ENCODE measurements at places on chromosomes 2 and 18.

DNA sequence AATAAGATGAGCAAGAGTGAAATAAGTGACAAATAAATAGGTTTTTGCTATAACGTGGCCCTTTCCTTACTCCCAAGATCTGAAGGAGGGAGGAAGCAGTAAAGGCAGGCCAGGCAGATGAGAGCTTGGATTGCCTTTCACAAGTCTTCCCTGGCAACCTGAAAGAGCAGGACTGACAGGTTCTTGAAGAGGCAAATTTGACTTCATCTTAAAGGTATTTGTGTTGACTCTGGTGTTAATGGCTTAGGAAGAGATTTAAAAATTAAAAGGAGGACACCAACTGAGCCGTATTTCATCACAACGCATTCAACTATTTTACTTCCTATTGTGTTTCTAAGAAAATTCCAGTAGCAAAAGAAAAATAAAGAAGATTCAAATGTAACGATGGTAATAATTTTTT is 3.2 kb downstream of the STRN start:
- no peak for DNase-seq

DNA sequence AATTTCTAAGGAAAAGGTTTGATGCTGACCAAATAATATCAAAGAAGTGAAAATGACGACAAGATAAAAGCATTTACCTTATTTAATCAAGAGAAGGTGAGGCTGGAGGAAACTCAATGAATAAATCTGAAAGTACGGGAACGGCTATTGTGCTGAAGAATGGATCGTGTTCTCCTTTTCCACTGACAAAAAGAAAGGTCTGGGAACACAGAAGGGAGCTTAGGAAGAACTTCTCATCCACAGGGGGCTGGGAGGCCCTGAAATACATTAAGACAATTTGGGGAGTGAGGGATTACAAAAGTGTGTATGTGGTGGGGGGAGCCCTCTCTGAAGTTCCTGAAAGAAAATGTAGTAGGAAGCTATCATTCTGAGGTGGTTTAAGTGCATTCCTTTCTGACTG is 582.3 kb downstream of the SLC4A3 start:
- no peak for DNase-seq

DNA sequence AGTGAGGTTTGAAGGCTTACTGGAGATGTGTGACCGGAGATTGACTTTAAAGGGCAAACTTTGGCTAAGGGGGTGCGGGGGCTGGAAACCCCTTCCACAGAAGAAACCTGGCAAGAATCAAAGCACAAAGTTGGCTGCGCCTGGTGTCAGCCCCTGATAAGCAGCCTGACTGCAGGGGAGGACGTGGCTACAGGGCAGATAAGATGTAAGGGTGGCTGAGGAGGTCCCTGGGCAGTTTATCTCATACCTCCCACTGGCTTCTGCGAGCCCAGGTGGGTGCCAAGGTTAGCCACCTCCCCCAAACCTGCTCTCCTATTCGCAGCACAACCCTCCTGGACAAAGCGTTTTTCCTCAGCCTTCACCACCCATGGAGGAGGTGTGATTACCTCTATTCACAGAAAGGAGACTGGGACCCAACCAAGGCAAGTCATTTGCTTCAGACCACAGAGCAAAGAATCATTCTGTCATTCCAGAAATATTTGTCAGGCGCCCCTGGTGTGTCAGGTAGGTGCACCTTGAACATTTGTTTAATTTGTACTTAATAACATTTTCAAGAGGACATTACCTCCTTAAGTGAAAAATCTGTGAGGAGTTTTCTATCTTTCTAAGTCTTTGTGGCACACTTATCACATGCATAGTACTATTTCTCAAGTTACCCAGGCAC is 73.1 kb upstream of the IL1R1 start:
- DNase-seq: no peak

DNA sequence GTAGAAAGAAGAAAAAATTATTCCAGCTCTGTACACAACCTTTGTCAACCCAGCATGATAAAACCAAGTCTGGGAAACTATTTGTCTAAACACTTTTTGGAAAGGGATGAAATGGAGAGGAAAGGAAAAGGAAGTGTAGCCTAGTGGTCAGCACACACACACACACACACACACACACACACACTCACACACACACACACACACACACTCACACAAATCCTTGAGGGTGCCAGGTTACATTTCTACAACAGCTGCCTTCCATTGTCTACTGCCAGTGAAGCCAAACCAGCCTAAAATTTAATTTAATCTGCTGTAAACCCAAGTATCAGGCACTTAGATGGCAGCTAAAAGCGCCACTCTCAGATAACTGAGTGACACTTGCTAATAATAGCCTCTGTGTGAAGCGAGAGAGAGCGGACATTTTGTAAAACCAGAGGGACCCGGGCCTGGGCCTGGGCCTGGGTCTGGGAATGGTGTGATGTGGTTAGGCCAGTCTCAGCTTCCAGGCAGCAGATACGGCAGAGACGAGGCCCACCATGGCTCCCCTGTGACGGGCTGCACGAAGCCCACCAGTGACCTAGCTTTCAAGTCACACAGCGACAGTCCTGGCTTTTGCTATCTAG is 32.4 kb downstream of the BCL11A start:
- DNase-seq: no peak

DNA sequence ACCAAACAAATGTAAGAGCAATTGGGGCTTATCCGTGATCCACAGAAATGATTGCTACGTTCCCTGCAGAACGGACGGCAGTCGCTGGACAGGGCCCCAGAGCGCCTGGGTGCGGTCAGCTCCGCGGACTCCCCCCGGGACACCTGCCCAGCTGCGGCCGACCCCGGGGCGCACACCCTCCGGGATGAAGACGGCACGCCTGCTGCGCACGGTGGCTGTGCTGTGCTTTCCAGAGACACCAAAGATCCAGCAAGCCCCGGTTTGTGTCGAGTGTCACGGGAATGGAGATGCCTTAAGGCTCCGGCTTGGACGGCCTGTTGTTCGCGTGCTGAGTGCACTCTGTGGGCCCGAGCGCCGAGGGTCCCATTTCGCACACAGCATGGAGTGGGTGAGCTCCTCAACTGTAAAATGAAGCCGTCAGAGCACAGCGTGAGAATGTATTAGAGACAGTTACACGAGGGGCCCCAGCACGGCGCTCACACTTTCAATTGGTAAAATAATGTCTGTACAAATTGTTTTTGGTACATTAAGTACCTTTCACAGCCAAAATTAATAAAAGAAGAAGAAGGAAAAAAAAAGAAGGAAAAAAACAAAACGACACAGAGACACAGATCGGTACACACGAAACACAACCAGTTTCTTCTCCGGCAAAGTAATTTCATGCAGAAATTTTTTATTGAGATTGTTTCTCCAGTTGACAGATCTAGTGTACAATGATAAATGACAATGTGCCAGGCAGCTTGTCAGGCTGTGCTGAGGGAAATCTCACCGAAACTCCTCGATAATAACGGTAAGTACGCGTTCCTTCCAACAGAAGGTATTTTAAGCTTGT is 615.8 kb upstream of the SALL3 start:
- DNase-seq: no peak

DNA sequence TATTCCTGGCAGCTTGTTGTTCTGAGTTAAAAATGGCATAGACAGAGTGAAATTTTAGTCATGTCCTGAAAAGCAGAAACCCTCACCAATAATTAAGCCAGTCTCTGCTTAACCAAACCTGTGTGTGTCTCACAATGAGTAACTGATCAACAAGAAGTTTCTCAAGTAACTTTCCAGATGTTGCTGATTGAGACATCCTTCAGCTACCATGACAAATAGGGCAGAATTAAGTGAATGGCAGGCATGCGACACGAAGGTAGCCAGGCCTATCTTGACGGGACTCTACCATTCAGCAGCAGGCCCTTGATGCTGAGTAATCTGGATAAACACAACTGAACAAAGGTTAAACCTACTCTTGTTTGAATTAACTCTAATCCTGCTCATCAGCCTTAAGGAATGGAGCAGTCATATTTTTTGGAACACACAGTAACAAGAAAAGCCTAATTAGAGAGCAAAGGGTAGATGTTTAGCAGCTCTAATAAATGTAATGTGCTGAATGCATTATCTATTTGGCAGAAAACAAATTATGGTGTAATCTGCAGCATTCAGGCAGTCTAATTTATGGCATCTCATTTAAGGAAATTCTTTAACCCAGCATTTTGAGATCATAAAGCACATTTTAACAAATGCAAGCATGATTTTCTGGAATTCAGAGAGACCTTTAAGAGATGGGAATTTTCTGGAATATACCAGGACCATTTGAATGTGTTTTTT is 159.5 kb upstream of the EPHA4 start:
- DNase-seq: no peak

DNA sequence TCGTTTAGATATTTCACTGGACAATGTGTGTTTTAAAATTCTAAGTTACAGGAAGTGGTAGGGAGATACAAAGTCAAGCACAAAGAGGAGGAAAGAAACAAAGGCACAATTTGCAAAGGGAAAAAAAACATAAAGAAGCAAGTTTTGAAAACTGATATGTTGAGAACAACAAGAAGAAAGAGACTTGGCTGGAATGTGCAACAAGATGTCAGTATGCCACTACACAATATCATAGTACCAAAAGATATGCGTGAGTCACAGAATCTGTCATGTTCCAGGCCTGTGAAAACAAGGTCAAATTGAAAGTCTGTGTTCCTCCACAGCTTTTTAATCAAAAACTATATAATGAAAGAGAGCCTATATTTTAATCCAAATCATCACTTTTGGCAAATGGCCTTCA is 12.0 kb downstream of the EXOC6B start:
- no peak for DNase-seq

GRCh38 chr2:19350678-19351401 is 7.6 kb downstream of the OSR1 start:
- DNase-seq: no peak

DNA sequence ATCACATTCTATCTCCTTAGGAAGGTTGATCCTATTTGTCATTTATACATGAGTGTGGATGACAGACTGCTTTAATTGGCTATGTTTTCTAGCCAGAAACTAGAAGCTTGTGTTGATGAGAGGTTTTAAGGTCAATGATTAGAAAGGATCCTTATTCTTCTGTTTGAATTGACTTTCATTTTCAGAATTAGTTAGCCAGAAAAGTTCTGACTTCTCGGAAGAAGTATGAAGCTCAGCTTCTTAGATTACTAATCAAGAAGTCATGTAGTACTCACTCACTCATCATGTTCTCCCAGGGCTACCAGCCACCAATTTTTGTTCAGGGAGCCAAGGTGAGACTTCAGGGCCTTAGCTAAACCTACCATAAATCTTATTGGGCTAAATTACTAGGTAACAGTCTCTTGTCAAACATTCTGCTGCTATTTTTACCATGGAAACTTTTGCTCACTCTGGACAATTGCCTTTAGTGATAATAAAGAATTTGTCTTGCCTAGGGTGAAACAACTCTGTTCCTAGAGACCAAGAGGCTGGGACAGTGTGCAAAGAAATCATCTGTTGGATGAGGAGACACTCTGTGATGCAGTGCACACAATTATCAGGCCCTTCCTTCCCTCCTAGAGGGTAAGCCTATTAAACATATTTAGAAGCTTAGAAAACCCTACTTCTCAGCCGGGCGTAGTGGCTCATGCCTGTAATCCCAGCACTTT is 111.6 kb upstream of the DNMT3A start:
- no peak for DNase-seq

- no peak for DNase-seq
Measured at GRCh38 chr2:214107726-214108125, 303.1 kb upstream of the VWC2L start.

DNA sequence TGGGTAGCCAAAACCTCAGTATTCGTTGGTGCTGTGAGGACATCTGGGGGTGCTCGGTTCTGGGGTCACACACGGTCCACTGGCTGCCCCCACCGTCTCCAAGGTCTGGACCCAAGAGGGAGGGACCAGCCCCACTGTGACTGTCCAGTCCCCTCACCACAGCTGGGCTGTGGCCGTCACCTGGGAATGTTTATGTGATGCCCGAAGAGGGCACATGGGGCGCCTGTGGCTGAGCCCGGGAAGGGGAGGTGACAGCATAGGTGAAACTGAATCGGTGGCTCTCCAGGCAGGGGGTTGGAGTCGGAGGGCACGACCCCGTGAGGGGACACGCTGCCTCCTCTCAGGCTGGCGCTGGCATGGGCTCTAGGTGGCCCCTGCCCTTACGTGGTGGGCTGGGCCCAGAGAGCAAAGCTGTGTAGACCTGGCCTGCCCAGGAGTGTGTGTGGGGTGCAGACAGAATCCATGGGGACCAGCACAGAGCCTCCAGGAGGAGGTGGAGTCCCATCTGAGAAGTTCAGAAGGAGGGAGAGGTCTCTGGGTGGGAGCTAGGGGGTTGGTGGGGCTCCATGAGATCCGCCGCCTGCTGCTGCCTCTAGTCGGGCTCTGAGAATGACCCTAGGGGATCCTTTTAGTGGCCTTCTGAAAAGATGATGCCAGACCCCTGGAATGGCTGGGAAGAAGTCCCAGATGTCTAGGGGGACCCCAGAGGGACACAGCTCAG is 1.8 kb downstream of the BOK start:
- DNase-seq: no peak

DNA sequence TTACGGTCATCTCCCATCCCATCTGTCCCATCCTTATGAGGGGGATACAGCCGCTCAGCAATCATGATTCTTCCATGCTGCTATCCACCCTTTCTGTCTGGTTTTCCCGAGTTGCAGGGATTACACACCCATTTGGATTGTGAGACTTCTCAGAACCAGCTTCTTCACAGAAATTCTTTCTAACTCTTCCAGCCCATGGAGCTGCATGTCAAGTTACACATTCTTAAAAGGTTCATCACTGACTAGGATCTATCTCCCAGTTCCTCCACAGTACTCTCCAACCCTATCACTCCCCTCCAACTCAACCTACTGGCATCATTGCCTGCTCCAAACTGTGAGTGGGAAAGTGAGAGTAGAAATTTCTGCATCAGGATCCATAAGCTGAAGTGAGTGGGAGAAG is 558.2 kb upstream of the TNP1 start:
- no peak for DNase-seq

- no peak for DNase-seq
Measured at GRCh38 chr18:75208836-75209128, 157 bp downstream of the PTGR3 start.
